Activated gamma-delta T cell (primary cell): ENCODE measurements at places on chromosomes 6 and 20.

GRCh38 chr6:42239736-42240375 lies 22.2 kb upstream of the MRPS10 start:
- DNase-seq: no peak

GRCh38 chr6:13433709-13434121 lies 53.7 kb downstream of the GFOD1 start:
- DNase-seq: no peak

GRCh38 chr6:49088631-49089030 lies 374.4 kb downstream of the MMUT start:
- DNase-seq: no peak

DNA sequence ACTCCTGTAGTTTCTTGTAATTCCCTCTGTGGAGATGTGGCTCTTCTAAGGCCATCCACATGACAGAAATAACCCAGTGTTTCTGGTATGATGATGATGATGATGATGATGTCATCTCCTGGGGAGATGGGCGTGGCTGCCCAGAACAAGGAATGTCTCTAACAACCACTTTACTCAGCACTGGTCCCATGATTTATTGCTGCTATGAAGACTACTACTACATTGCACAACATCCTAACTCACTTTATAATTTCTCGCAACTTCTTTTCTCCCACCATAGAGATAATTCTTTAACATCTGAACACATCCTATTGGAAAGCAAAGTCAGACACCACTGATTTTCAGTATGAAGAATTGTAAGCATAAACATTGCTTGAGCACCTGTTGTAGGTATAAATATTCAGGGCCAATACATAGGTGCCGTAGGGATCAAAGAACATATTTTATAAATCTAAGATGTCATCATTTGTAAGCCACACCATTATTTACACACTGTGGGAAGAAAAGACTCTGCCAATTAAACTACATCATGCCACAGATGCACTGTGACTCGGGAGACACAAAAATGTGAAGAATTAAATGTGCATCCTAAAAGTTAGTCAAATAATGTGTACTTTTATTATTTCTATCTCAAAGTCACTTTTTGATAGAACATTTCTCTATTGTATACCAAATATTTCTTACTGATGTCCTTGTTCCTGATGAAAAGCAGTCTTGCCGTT lies 6.4 kb downstream of the TPMT start:
- no peak for DNase-seq

GRCh38 chr6:28634761-28635546 lies 109.3 kb downstream of the GPX5 start:
- DNase-seq: no peak

- no peak for DNase-seq
Measured at GRCh38 chr20:8148501-8148900, 16.4 kb downstream of the PLCB1 start.

DNA sequence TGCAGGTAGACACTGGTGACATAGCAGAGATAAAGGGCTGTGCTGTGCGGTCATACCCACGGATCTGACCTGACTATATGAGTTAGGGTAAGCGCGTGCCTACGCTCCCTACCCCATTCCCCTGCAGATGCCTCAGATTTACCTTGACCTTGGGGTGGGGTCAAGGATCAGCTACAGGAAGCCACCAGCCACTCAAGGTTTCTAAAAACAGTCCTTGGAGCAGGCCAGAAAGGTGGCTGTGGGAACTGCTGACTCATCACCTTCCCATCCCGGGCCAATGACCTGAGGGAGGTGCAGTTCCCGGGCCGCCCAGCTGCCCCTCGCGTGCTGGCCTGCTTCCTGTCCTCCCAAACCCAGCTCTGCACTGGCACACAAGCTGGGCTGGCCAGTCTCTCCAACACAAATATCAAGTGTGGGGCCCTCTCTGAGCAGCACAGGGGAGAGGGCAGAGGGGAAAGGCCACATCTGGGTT lies 23.0 kb downstream of the KCNK5 start:
- DNase-seq: no peak

- DNase-seq: no peak
Measured at GRCh38 chr20:19259141-19259591, 46.7 kb downstream of the SLC24A3 start.

DNA sequence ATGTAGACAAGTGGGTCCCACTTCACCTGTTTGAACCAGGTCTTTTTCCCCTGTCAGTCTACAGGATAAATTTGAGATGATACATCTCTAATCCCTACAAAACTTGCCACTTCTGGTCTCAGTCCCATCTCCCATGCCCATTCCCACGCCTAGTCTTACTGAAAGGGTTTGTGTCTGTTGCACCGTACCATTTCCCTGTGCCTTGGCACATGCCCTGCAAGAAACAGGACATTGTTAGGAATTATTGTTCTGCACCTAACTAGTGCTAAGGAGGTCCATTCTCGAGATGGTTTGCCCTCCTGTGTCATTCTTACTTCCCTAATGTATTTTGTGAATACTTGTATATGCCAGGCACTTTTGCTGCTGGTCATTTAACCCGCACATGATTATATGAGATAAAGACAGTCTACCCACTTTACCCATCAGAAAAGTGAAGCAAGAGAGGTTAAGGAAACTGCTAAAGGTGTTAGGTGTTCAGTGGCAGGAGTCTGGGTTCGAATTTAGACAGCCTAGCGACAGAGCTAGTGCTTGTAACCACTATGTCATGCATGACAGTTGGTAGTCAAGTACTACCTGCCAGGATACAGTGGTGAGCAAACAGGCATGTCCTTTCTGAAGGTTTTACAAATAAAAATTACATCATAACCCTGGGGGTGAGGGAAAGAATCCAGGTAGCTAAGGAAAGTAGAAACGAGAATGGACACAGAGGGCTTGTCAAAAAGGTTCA lies 12.7 kb downstream of the FAM217A start:
- no peak for DNase-seq
